Renal pelvis (tissue), 12 donors: ENCODE measurements at places on chromosomes 12 and 14. TPM values are rescaled to one million over a fixed set of nuclear protein-coding genes. Genes with fewer than 3 reads are reported as not detected.
A peak's percentile ranks its signal among the peaks of the same experiment; 100 is the strongest.

DNA sequence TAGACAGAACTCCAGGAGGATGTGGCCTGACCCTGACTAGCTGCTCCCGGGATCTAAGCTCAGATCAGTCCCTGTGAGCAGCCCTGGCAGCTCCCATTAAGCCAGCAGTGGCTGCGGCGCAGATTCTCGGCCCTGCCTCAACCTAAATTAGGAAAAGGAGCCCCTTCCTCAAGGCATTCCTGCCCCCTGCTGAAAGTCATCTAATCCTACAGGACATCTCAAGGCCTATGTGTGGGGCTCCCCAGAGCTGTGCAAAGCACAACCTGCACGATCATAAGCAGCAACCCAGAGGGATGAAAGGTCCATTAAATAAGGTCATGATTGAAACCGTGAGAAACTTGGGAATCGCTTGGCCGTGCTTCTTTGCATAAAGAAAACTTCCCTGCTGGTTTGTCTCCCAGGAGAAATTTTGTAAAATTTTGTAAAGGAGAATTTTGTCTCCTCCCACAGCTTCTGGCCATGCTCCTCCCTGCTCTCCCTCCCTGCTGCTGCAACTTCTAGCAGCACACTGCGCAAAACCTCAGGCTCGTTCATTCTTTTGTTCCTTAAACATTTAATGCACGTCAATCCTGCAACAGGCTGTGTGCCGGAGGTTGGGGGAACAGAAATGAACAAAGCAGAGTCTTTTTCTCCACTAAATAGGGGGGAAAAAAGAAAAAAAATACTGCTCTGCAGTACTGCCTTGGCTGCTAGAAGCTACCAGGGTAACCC, 96.6 kb upstream of the SLC35F4 start:
- peak; percentile 64 for DNase-seq

GRCh38 chr12:61536525-61536924, 723.7 kb upstream of the USP15 start:
- DNase-seq, result no peak

Gene ASB2
- 0.37 TPM for polyA plus RNA-seq

- no peak for DNase-seq
Measured at GRCh38 chr14:104302794-104303405, 164.5 kb downstream of the KIF26A start.

Gene C1S
- polyA plus RNA-seq, result 49.6 TPM

Gene DNAI7
- polyA plus RNA-seq, result 4.4 TPM

Gene KLRB1
- polyA plus RNA-seq, result 4.4 TPM

Gene OR11H6
- polyA plus RNA-seq, result not detected

Gene LRP1-AS
- not detected for polyA plus RNA-seq

Gene M6PR
- 208 TPM for polyA plus RNA-seq

DNA sequence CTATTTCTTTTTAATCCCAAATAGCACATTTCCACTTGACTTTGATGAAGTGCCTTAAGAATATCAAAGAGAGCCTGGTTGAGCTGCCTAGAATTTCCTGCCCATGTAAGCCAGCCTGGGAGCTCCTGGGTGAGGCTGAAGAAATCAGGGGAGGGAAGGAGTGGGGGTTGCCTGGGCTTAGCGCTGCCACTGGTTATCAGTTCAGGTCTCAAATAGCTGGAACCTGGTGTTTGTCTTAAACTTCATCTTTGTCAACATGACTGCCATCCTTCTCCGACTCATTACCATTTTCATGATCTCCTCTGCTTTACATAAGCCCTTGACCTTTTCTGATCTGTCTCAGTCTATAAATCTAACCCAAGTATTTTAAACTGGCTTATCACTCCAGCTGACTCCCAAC, 151.5 kb downstream of the TTC8 start:
- no peak for DNase-seq

DNA sequence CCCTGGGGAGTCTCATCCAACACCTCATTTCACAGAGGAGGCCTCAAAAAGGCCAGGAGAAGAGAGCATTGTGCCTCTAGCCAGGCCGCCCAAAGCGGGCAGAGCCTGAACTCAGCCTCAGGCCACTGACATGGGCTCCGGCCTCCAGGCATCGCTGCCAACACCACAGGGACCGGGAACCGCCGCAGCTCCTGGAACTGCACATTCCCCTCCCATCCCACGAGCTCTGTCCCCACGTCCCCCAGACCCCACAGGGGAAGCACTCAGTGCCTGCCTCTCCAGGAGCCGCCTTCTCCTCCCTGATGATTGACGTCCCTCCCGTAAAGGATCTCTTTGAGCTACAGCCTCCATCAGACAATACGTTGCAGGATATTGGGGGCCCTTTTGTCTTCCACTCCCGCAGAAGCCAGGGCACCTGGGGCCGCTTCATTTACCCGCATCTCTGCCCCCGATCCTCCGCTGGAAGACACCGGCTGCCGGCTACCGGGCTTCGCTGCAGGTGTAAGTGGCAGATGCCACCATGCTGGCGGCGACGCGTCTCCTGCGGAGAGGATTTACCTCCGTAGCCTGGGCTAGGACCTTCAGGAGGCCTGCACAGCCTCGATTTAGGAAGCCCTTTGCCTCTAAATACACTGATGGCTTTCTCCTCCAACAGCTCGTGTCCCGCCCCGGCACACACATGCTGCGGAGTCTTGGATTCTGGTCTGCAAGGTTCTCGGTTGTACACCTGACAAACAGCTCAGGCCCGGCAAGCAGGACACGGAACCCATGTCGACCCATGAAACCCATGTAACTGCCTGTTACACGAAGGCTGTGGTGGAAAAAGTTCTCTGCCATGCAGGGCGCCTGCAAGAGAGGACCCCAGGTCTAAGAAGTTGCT, 104.8 kb downstream of the RIMBP2 start:
- no peak for DNase-seq

Gene PMCH
- polyA plus RNA-seq, result 1.0 TPM
